Activated naive CD8-positive, alpha-beta T cell treated with anti-CD3 and anti-CD28 coated beads, Interleukin-2, amount 50 U/mL, for 24 hours (primary cell): ENCODE measurements at places on chromosomes 7 and 10.

- DNase-seq = no peak
These were observed 66.8 kb upstream of the DNAJB6 start for GRCh38 chr7:157270060-157270444.

- DNase-seq = no peak
These were observed 54.8 kb downstream of the MDFIC start for GRCh38 chr7:114976666-114977065.

DNA sequence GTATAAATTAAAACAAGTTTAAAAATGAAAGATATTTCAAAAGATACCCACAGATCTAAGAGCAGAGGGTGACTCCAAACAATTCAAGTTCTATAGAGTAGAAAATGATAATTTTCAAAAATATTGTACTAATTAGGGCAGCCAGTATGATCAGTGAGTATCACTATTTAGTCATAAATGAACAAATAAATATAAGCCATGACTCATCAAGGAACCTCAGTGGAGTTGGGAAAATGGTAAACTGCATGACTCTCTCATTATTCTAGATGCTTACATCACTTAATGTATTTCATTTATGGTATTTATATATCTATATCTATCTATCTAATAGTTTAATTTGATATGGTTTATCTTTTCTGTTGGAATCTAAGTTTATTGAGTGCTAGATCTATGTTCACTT lies 94.3 kb downstream of the THSD7A start:
- no peak for DNase-seq

- no peak for DNase-seq
These were observed 48.5 kb downstream of the GRID1 start for GRCh38 chr10:86317949-86318725.

- no peak for DNase-seq
These were observed 77.5 kb downstream of the MGMT start for GRCh38 chr10:129544205-129545202.

DNA sequence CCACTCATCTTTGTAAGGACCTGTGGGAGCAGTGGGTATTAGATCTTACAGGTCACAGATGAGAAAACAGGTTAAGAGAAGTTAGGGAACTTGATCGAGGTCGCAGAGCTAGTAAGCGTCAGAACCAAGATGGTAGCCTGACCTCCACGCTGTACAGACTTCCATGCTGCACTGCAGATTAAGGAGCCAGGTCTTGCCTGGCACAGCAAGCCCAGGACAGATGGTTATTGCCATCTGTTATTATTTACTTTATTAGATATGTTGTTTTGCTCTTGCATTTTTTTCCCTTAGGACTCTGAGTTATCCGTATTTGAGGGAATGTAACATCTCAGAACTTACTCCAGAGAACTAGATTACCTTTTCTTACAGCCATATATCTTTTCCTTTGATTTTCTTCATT lies 147.2 kb downstream of the NSUN6 start:
- DNase-seq = no peak

DNA sequence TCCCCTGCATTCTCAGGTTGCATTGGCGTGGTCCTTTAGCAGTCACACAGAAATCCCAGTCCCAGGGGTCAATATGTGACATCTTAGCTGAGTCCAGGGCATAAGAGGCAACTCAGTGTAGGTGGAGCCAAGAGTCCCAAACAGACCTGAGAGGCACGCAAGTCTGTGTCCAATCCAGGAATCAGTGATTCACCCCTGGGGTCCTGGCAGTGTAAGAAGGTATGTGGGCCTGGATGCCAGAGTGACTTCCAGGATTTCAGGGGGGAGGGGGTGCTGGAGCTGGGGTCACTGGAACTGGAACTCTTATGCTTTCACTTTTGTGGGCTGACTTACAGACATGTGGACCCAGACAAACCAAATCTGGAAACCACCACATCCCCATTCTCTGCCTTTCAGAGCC lies 26.8 kb downstream of the FRMPD2 start:
- no peak for DNase-seq
